ENCODE measurements at places on chromosomes 3 and 15.

GRCh38 chr3:75737831-75738493, 47.4 kb downstream of the ZNF717 start:
- no peak for DNase-seq

- no peak for DNase-seq
Observed at GRCh38 chr3:85003479-85003878, 44.7 kb downstream of the CADM2 start.

GRCh38 chr15:51311510-51311909, 26.9 kb downstream of the CYP19A1 start:
- no peak for DNase-seq

GRCh38 chr3:195219351-195220230, 51.4 kb downstream of the XXYLT1 start:
- DNase-seq, result no peak

DNA sequence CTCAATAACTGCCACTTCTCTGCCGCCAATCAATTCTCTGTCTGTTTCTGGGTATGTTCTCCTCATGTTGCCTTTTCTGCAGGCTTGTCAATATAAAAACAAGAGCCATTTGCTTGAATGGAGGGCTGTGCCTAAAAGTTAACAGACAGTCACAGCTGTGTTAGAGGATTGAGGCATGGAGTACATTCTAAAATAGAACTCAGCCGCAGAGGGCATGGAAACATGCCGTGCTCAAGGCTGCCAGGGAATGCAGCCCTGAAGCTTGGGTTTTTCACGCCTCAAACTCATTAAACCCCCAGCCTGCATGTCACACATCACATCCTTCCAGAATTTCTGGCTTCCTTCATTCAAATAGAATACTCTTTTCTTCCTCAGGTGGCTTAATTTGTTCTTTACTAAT, 166.6 kb downstream of the TPRG1 start:
- DNase-seq, result no peak

DNA sequence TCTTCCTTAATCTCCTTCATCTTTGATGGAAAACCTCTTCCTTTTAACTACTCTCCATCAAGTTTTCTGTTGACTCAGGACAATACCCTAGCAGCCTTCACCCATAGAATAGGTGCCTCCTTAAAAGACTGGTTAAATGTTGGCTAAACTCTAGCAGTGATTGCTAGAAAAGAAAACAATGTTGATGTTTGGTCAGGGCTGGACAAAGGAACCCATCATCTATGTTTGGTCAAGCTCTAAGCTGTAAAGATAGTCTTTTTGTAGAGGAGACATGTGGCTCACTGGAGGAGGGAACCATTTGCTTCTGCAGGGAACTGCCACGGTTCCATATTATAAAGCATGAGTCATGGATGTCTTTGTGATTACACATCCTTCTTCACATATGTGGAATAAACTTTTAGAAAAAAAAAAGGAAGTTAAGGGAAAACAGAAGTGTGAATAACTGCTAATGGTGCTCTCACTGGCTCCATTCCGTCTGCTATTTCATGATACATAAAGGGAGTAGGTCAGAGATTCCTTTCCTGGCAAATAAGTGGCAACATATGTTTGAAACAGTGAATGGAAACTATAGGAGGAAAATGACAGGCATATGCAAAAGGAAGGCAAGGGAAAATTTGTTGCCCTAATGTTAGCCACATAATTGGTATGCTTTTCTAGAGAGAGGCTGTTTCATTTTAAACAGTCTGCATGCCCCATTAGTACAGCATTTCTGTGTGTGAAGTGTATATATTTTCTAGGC, 78.2 kb downstream of the CMSS1 start:
- DNase-seq, result no peak

DNA sequence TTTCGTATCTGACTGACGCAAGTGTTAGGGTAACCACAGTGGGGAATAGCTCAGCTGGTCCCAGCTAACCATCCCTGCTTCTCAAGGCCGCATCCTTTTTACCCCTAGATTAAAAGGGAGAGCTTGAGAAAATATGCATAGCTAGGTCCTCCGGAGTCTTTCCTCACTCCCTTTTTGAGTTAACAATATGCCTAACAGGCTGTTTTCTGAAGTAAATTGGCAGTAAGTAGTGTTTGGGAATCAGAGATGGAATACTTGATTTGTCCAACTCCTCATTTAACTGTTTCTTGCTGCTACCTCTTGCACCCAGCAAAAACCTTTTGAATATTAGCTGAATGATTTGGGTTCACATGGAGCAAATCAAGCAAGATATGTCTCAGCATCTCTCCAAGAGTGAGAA, 326.1 kb downstream of the LPP start:
- no peak for DNase-seq

GRCh38 chr3:185645596-185646381, 59.7 kb downstream of the SENP2 start:
- no peak for DNase-seq

GRCh38 chr3:9194509-9195184, 54.8 kb downstream of the SRGAP3 start:
- DNase-seq, result no peak

DNA sequence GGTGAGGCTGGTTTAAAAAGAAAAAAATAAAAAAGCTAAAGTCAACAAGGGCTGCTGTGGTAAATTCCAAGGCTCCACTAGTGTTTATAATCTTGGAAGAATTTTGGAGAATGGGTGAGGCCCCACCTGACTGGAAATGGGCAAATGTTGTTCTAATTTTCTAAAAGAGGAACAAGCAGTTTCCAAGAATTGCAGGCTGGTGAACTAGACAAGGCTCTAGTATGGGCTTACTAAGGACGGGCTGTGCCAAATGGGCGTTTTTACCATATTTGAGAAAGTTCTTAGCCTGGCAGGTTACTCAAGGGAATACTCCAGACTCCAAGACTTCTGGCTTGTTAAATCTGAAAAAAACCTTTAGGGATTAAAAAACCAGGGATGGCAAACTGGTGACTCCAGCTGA, 67.0 kb upstream of the ABHD2 start:
- DNase-seq, result no peak

GRCh38 chr3:186814100-186814499, 7.8 kb upstream of the RFC4 start:
- DNase-seq, result no peak

- no peak for DNase-seq
Observed at GRCh38 chr3:13728487-13728886, 151.4 kb downstream of the WNT7A start.

- no peak for DNase-seq
Observed at GRCh38 chr3:181210275-181210674, 220.7 kb upstream of the DNAJC19 start.

- DNase-seq, result no peak
Observed at GRCh38 chr3:100060685-100061484, 53.4 kb downstream of the FILIP1L start.

GRCh38 chr15:67841513-67841762, 1.6 kb upstream of the RNU6-1 start:
- DNase-seq, result no peak

GRCh38 chr3:68007621-68008226, 353.3 kb upstream of the SUCLG2 start:
- DNase-seq, result no peak

DNA sequence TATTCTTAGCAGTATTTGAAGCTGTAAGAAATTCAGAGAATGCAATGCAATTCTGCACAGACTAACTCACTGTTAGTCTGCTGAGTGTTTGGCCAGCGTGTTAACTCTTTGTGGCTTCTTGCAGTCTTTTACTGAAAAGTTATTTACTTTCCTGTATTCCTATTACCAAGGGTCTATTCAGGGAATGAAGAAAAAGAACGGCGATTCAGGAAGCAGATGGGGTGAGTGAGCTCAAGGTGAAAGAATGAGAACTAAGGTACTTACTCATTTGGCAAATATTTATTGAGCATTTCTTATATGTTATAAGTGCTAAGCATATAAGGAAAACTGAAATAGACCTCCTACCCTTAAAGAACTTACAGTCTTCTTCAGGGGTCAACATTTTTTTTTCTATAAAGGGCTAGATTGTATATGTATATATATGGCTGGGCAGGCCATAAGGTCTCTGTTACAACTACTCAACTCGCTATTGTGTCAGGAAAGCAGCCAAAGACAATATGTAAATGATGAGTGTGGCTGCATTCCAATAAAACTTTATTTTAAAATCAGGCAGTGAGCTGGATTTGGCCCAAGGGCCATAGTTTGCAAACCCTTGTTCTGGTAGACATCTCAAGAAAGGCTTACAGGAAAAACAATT, 271.9 kb upstream of the GADL1 start:
- DNase-seq, result no peak

- DNase-seq, result peak; percentile 12
Observed at GRCh38 chr15:65829130-65829764, 37.2 kb upstream of the DENND4A start.

- no peak for DNase-seq
Observed at GRCh38 chr15:70717237-70717793, 46.0 kb downstream of the UACA start.

GRCh38 chr15:35111861-35112260, 26.8 kb upstream of the NANOGP8 start:
- no peak for DNase-seq

- DNase-seq, result no peak
Observed at GRCh38 chr3:46847744-46848143, 15.5 kb downstream of the MYL3 start.

DNA sequence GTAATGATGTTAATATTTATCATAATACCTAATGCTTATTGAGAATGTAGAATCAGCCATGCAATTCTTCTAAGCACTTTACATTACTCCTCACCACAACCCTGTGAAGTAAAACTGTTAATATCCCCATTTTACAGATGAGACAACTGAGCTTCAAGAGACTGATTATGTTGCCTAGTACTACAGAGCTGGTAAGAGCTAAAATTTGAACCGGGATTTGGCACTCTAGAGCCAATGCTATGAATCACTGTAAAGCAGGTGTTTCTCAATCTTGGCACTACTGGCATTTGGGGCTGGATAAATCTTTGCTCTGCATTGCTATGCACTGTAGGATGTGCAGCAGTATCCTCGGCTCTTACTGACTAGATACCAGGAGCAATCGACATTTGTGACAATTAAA, 367.7 kb downstream of the MAGI1 start:
- DNase-seq, result no peak

DNA sequence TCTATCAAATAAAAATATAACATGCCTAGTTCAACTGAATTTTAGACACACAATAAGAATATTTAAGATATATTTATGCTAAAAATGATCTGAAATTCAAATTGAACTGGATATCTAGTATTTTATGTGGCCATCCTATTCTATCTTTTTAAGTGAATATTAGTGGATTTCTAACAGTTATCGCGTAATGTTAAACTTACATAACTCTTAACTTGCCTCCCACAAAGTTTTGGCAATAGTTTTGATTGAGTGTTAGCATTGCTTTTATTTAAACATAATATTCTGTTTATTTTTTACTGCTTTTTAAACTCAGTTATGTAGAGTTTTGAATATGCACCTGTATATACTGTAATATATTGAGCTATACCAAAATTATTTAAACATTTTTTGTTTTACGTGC, 1279.5 kb downstream of the OTOL1 start:
- no peak for DNase-seq

- no peak for DNase-seq
Observed at GRCh38 chr15:29079479-29079878, 190.1 kb downstream of the NSMCE3 start.

DNA sequence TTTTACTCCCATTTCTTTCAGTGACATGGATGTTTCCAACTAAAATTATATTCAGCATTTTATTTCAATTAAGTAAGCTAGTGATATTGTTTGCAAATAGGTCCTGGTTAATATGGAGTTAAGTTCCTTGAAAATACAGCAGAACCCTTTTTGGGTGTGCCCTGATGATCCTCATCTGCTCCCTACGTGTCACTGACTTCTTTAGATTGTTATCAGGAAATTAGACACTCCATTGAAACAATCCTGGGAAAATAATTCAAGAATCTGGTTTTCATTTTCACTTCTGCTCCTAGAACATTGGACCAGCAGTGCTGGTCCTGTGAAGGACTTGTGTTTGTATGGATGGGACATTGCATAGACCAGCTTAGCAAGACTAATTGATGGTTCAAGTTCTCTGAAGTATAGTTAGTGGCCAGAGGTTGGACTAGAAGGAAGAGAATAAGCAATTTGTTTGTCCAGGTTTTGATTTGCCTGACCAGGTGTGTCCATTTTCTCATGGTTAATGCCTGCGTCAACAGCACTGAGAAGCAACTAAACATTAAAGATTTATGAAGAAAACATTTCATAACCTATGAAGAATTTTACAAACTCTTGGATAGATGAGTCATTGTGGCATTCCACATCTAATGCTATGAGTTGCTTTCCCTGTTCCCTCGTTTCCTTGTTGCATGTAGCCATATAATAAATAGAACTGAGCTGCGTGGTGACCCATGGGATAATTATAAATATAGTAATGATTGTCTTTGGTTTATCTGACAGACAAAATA, 95.8 kb downstream of the ZPLD1 start:
- DNase-seq, result no peak

- DNase-seq, result no peak
Observed at GRCh38 chr15:40082195-40082883, 26.3 kb downstream of the BMF start.

DNA sequence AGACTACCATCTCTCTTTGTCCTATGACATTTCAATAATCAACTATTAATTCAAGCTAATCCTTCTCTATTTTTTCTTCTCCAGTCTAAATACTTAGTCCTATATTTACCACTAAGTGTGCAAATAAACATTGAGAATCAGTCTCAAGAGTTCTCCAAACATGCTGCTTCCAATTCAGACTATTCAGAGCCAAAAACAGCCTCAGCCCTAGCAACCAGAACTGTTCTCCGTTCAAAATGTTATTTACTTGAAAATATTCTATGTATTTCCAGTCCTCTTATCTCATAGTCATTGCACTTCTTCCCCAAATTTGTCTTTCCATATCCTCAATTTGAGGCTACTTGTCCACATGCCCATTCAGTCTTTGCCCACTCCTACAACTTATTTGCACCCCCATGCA, 805.5 kb downstream of the IGSF11 start:
- DNase-seq, result no peak

DNA sequence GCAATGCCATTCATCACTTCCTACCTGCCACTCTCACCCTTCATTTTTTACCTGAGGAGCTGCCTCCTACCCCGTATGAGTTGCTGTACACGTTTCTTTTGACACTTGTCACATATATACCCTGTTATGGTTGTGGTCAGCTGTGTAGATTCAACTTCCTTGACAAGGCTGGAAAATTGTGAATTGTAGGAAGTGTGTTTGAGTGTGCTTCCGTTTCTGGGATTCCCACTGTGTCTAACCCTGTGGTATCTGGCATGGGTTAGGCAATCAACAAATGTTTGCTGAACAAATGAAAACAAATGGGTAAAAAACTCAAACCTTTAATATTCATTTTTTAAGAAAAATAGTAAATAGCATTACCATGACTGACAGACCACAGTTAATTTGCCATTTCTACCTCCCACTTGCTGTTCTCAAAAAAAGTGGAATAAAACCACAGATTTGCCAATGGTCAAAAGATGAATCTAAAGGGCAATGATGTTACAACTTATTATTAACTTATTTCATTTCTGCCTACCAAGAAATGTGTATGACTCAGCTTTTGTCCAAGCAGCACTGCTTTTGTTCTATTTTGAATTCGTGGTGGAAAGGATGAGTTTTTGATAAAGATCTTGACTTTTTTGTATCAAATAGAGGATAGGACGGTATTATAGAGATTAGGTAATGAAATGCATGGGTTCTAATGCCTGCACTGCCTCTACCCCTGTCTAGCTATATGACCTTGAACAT, 404.6 kb downstream of the LPP start:
- DNase-seq, result no peak
